ENCODE measurements at places on chromosomes 4 and X.

DNA sequence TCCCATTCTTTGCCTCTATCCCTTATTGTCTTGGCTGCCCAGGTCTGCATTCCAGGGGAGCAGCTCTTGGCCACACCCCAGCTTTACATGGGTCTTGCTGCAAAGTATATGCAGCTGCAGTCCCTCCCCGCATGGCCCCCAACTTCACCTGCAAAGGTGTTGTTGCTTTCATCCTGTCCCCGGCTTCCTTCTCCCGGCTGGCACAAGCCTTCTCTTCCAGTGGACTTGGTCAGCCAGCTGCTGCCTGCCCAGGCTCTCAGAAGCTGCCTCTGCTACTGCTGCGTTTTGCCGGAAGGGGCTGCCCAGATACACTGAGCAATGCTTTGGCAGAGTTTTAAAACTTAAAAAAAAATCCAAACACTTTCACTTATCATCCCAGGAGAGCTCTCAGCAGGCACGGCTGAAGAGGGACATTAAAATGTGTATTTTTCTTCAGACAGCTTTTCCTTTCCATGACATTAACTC, 121.2 kb upstream of the PDLIM3 start:
- DNase-seq: no peak

DNA sequence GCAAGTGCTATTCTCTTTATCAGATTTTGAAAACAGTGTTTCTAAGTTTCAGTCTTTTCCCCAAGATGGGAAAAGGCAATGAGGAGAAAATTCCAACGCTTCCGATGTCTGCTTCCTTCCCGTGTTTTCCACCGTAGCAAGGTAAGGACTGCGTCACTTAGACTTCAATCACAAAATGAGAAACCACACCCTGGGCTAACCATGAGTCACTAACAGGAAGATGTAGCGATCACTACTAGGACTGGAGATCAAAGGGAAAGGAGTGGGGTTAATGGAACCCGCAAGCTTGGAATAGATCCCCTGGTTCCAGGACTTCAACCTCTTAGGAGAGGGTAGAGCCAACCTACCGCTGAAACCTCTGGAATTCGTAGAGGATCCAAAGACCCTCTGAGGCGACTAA, 250.7 kb upstream of the ZFP42 start:
- no peak for DNase-seq

- no peak for DNase-seq
These were observed 81.5 kb upstream of the BMP3 start for GRCh38 chr4:80948995-80949394.

GRCh38 chrX:78555401-78555980, 103.6 kb downstream of the RTL3 start:
- DNase-seq: no peak

DNA sequence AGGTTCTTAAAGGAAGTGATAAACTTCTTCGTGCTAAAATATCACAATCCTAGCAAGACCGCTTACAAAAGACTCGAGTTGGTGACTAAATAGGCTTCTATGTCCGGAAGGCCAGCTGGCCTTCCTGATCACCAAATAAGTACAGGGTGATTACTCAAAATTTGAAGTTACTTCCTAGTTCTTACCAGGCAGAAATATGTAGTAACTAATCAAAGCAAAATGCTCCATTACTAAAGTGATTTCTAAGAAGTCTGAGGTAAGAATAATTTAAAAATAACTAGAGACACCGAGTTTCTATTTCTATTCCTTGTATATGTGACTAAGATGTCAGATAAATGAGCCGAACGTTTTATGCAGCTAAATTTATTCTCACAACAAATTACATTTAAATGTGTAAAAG, 62.2 kb downstream of the NSUN7 start:
- no peak for DNase-seq

GRCh38 chr4:137124278-137124932, 407.9 kb downstream of the PCDH18 start:
- peak; percentile 44 for DNase-seq

DNA sequence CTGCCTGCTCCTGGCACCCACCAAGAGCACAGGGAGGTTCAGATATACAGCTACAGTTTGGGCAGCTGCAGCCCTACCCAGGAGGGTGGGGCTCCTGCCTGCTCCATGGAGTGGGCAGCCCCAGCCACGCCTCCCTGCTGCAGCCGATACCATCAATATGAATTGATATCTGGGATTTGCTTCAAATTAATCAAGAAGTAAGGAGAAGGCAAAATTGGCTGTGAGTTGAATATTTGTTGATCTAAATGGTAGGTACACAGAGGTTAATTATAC, 31.2 kb upstream of the ZNF280C start:
- no peak for DNase-seq

DNA sequence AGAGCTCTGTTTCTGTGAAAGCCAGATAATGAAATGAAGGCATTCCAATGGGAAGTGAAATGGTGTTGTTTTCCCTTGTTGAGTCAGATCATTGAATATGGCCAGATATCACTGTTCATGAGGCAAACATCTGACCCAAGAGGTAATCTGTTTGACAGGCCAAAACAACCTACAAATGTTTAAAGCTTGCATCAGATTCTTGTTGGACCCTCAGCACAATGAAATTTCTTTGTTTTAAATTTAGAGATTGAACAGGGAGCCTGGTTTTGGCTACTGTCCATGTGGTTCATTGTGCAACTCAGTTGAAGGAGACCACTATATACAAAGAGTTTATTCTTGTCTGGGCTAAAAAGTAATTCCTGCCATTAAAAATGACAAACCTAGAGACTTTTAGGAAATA, 159.1 kb downstream of the AFF2 start:
- no peak for DNase-seq

DNA sequence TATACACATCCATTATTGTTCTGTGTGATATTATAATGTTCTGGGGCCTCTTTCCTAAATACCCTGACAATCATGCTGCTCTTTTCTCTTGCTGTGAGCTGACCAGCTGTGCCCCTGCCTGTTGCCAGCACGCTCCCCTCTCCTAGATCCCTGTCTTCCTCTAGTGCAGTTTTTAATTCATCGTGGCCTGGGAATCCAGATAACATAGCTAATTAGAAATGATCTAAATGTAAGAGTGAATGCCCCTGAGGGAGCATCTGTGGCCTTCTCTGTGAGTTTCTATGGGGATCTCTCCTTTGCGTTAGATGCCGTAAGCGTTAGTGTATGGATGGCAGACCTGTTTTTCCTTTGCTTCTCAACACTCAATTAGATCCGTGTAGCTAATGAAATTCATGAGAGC, 434.3 kb downstream of the SPRY1 start:
- DNase-seq: no peak

DNA sequence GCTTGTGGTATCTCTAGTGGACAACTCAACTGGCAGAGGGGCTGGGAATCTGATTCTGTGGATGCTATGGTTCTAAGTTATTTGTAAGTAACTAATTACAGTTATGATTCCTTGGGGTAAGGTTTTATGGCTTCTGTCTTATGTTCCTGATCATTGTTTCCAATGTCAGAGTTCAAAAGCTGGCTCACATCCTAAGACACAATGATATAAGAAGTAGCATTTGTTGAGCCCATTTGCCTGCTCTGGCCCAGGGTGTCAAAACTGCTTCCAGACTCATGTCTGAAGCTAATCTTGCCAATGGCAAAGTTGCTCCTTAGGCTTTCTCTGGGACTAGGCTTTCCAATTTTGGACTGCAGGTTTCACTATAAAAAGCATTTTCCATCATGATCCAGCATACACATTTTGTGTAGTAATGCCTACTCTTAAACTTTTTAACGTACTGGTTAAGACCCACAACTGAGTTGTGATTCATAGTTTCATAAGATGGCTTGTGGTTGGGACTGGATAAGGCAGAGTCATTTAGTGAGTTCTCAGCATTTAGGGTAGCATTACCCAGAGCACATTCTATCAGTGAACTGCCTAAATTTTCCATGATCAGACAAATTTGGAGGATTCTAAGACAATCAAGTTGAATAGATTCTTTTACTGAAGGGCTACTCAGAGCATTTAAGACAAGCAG, 50.0 kb downstream of the CCNI start:
- DNase-seq: no peak

GRCh38 chr4:2803624-2804448, 11.0 kb downstream of the SH3BP2 start:
- no peak for DNase-seq

DNA sequence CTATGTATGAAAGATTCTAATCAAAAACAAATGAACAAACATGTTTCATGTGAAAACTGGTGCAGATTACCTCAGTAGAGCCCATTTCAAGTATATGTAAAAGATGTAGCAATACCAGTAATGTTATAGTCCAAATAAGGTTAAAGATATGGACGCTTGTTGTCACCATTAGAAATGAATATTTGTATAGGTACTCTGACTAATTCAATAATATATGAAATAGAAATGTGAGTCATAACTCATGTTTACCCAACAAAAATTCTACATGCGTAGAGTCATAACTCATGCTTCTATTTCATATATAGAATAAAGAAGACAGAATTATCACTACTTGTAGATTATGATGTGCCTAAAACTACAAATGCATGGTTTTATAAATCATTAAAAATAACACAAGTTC, 739.1 kb upstream of the DIAPH2 start:
- DNase-seq: no peak

DNA sequence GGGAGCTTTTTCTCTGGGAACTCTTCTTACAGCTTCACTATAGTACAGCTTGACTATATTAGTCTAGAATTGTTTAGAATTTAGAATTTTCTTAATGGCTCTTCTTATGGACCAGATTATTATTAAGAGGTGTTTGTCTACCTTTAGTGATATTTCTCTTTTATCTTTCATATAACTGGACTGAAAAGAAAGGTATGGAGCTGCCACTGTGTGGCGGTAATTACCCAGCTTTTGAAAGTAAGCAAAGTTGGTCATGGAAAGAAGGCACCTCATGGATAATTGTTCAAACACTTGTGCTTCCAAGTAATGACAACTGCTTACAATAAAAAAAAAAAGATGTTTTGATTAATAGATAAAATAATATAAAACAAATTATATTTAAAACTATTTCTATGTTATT, 1112.5 kb downstream of the TECRL start:
- peak; percentile 3 for DNase-seq

- no peak for DNase-seq
These were observed 327.3 kb downstream of the MAPK10 start for GRCh38 chr4:86032476-86033022.

GRCh38 chr4:81207828-81208227, 7.2 kb downstream of the PRKG2 start:
- DNase-seq: no peak

GRCh38 chrX:130082244-130083106, 27.8 kb downstream of the ELF4 start:
- no peak for DNase-seq

DNA sequence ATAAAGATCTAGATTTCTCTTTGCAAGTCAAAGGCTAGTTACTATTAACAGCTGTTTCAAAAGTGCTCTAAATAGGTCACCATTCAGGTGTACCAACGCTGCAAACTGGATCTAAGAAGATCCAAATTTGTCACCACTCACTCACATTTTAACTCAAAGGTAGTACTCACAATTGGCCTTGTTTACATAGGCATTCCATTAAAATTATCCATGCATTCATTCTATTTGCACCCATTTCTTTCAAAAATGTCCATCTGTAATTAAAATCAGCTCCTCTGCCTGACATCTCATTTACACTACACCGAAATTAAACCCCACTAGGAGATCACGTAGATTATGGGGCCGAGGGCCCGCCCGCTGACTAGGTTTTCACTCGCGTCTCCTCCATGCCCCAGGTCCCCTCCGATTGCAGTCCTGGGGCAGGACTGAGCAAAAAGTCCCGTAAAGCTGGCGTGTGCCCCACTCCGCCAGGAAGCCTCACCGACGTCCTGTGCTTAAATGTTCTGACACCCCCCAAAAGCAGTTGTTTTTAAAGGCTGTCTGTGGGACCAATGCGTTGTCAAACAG, 1.3 kb upstream of the ING2 start:
- peak; percentile 7 for DNase-seq

GRCh38 chr4:173685831-173686210, 155.8 kb upstream of the HAND2 start:
- DNase-seq: no peak

DNA sequence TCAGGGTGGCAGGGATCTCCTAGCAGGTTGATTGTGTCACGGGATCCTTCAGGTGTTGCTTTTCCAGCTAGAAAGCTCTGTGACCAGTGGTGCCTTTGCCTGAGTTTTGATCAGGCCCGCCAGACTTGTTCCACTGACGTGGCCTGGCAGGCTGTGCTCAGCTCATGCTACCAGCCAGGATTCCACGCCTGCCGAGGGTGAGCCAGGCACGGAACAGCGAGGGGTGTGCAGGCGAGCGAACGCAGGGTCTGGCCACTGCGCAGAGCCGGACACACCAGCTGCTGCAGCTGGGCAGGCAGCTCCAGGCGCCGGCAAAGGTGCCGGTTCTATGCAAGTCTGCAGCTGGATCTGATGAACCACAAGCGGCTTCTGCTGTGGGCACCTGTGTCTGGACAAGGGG, 17.1 kb upstream of the SAT1 start:
- DNase-seq: no peak

- no peak for DNase-seq
These were observed 34.5 kb upstream of the TLR2 start for GRCh38 chr4:153649572-153649991.

- no peak for DNase-seq
These were observed 92.7 kb upstream of the ARX start for GRCh38 chrX:25108481-25108880.

Measured in NCI-H345 (cell line).